ENCODE measurements at places on chromosomes 12 and 14.

GRCh38 chr14:54451121-54451601 is 10.0 kb upstream of the CNIH1 start:
- no peak for DNase-seq

DNA sequence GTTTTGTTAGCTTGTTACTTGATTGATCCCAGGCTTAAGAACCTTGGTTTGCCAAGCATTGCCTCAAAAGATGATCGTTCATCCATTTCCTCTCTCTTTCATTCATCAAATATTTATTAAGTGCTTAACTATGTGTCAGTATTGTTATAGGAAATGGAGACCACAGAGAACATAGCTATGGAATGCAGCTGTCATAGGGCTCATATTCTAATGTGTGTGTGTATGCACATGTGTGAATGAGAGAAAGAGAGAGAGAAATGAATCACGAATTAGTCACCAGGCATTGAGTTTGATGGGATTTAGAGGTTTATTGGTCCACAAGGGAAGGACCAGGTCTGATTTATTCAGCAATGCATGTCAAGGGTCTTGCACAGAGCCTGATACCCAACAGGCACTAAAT is 71.0 kb upstream of the FBXO21 start:
- DNase-seq: no peak

DNA sequence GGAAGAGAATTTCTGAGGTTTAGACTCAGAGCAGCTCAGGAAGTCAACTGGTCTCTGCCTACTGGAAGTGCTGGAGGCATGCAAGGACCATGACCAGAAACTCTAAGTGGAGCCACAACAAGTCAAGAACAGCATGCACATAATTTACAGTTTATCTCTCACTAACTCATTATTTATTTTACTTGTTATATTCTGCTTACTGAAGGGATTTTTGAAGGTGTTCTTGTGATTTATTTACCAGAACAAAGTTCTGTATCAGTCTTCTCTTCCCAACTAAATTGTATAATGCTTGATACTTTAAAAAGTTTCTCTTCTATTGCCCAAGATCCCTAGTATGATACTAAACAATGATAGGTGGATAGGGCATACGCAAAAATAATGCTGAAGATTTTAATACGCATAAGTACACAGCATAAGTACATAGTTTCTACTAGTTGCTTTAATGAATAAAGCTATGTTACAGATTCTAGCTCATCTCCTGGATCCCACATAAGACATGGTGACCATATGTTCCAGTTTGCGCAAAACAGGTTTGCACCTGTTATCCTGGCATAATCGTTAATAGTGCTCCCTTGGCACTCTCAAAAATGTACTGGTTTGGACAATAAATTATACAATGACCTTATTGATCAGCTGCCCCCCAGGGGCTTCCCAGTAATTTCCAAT is 11.6 kb upstream of the SPTB start:
- no peak for DNase-seq

DNA sequence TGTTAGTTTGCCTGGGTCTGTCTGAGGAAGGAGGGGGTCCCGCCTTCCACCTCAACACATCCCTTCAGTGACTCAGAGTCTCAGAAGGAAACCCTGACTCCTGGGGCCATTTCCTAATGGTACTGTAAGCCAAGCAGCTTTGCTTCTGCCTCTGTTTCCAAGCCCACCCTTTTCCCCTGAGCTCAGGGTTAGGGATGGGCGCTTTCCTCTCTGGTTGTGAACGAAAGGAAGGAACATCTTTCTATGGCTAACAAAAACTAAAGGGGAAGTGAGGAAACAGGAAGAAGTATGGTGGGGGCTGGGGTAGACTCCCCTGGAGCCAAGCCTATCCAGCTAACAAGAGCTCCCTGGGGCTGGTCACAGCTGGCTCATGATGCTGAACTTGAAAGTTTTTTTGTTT is 11.6 kb upstream of the UNC119B start:
- peak; percentile 59 for DNase-seq

- no peak for DNase-seq
These were observed 4.8 kb downstream of the CDKN1B start for GRCh38 chr12:12721814-12722434.

DNA sequence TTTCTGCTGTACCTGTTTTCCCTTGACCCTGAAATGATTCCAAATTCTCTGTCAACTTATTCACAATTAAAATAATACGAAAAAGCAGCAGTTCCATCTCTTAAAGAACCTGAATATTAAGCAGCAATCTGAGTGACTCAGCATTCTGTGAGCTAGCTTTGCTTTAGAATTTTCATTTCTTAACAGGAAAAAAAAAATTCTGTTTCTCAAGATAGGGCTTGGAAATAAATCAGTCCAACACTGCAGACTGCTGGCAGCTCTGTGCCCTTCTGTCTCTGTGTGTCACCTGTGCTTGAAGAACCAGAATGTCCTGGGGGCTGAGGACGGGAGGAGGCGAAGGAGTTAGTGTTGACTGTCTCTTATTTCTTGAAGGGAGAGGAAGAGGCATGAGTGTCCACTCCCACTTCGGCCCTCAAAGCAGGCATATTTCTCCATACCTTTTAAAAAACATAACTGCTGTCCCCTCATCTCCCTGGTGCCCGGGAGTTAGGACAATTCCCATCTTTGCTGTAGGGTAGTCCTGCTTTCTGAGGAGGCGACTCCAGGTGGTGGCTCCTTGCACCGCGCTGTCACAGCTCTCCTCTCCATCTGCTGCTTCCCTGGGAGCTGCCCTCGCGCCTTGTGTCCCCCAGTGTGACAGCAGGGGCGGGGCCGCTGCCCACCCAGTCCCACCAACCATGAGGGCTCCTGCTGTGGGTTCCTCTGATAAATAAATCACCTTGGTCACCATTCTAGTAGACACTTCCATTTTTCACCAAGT is 203.1 kb downstream of the CALM1 start:
- no peak for DNase-seq

DNA sequence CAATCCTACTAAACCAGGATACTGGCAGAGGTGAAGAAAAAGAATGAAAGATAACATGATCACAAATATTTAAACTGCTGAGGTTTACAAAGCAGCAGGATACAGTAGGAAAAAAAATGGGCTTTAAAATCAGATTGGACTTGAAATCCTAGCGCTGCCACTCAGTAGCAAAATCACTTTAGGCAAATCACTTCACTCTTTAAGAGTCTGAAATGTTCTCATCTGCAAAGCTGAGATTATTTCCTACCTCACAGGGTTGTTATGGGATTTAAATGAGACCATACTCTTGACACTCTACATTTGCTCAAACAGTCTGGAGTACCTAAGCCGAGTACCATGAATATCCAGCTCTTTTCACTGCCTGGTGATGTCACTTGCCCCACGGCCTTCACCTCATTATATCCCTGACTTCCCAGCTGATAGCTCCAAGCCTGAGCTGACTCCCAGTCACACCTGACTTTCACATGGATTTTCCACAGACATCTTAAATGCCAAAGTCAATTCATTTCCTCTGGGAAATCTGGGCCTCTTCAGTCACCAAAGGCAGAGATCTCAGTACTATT is 60.2 kb downstream of the UBR7 start:
- DNase-seq: no peak

- DNase-seq: no peak
These were observed 21.0 kb upstream of the RIC8B start for GRCh38 chr12:106753526-106753925.

DNA sequence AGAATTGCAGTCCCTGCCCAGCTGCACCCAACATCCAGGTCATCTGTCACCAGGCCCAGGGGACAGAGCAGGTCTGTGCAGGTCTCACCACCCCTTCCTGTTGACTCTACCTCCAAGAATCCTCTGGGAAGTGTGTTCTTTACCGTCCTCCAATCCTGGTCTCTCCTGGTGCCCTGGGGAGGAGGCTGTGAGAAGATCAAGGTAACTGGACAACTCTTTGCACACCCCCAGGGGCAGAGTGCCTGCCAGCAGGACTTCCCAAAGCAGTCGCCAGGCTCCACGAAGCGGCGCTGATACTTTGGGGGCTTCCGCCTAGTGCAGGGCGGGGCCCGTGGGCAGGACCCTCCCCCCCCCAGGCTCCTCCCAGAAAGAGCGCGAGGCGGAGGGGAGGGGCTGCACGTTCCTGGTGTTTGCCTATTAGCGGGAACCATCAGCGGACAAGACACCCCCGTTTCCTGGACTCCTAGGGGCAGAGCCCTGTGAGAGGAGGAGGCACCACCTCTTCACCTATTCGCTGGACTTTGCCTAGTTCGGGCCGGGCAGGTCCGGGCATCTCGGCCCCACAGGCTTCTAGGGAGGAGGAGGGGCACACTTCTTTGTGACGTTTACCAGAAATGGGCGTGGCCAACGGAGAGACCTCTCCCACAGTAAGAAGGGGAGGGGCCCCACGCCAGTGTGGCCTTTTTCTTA is 918.0 kb downstream of the AACS start:
- no peak for DNase-seq

- DNase-seq: no peak
These were observed 24.1 kb downstream of the TTC8 start for GRCh38 chr14:88848571-88848970.

DNA sequence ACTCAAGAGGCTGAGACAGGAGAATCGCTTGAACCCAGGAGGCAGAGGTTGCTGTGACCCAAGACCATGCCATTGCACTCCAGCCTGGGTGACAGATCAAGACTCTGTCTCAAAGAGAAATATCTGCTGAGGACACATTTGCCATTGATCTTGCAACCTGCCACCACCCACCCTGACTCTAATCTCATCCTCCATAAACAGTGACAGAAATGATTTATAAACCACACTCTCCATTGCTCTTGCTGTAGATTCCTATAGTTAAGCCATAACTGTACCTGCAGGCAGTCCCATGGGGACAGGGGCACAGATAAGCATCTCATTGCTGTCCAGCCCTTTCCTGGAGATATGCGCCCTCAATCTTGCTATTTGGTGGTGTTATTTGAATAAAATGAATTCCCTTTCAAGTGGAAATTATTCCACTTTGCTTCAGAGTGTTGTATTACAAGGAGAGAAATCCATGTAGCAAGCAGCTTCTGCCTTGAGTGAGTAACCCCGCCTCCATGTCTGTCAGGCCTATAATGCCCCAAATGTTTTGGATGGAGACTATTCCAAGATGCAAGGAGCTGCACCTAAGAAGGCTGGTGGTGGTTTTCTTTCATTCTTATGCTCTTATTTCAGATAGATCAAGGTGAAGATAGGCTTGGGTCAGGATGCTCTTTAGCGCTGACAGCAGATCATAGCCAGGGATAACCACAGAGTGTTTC is 3.0 kb upstream of the ZDHHC22 start:
- DNase-seq: no peak

GRCh38 chr12:65335021-65335714 is 56.7 kb downstream of the MSRB3 start:
- DNase-seq: no peak

GRCh38 chr12:52582971-52583456 is 9.4 kb upstream of the KRT74 start:
- DNase-seq: no peak

- no peak for DNase-seq
These were observed 787 bp downstream of the KCNH3 start for GRCh38 chr12:49539406-49540228.

GRCh38 chr12:52874573-52875435 is 26.0 kb upstream of the KRT78 start:
- no peak for DNase-seq

DNA sequence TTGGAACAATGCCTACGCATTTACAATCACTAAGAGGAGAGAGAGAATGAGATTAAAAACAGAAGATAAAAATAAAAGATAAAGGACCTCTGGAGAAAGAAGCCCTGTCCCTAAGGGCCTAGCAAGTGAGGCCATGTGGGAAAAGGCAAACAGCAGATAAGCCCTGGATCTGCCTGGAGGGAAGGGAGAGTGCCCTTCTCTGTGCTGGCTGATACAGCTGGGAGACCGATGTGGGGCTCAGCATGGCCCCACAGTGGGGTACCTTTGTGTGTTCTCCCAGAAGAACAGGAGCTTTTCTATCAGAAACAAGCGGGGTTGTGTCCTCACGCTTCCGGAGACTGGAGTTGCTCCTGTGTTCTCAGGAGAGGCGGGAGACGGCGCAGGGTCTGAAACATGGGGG is 59.9 kb downstream of the TMCC3 start:
- DNase-seq: no peak

GRCh38 chr14:43647302-43647701 is 859.8 kb downstream of the FSCB start:
- DNase-seq: no peak

DNA sequence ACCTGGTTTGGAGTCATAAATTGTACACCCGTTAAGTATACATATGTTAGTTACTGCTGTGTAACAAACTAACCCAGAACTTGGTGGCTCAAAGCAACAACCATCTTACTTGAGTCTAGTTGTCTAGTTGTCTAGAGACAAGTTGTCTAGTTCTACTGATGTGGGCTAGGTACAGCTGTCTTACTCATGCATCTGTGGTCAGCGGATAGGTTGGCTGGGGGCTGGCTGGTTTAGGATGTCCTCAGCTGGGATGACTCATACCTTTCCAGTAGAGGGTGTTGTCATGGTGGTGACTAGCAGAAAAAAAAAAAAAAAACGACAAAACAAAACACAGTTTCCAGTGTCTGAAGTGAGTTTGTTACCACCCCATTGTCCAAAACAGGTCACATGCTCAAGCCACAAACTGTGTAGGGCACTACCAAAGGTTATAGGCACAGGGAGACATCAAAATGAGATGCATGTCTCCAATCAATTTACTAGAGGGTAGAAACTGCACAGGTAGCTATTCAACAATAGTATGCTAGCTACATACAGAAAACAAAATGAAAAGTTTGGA is 680.3 kb downstream of the MED13L start:
- DNase-seq: no peak

DNA sequence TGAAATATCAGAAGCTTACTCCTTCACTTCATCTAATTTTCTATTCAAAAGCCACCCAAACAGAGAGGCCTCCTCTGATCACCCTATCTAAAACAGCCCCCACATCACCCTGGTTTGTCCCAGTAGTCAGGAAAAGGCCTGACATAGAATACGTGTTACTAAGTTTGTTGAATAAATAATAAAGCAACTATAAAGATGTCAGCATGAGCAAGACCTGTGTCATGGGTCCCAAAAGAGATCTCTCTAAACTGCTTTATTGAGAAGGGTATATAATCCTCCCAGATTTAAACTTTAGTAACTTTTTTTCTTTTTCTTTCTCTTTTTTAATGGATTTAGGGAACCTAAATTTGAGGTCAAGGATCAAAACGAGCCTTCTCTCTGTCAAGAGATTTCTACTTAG is 27.4 kb upstream of the C12orf50 start:
- DNase-seq: no peak

DNA sequence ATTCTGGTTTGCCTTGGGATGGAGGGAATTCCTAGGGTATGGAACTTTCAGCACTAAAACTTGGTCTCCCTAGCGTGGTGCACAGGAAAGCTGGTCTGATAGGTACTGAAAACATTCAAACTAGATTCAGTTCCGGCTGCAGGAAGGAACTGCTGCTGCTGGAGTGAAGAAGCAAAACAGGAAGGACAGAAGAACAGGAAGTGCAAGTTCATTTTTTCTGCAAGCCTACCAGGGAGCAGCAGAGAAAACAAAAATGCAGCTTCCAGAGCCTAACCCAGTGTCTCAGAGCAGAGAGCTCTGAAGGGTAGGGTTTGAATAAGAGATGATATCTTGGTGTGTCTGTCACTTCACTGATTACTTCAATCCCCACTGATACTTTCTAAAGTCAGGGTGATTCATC is 165.2 kb downstream of the VRK1 start:
- no peak for DNase-seq

All from GF-D8 (cell line).